Endothelial cell of umbilical vein (primary cell): ENCODE measurements at places on chromosomes 3 and 15. TPM values are rescaled to one million over a fixed set of nuclear protein-coding genes. Genes with fewer than 3 reads are reported as not detected.

IL16 gene
- total RNA-seq: 0.99 and 2.1 TPM in 2 replicates

SOX14 gene
- not detected in 2 replicates for total RNA-seq

C15orf39 gene
- 33.6 and 36.1 TPM in 2 replicates for total RNA-seq

NEK10 gene
- total RNA-seq: 4.6 and 5.0 TPM in 2 replicates

OR5K2 gene
- not detected in 2 replicates for total RNA-seq

CLDN18 gene
- not detected in 2 replicates for total RNA-seq

ACSBG1 gene
- not detected in 2 replicates for total RNA-seq

DAZL gene
- total RNA-seq: not detected in 2 replicates

C2CD4A gene
- total RNA-seq: 0.46 and 1.1 TPM in 2 replicates

HTR3E gene
- not detected in 2 replicates for total RNA-seq

RASGRP1 gene
- 0.38 TPM in 1 of 2 replicates, not detected in the other for total RNA-seq

OXTR gene
- 0.40 and 0.67 TPM in 2 replicates for total RNA-seq

ECE2 gene
- total RNA-seq: not detected in 2 replicates

ATP10A gene
- not detected in 2 replicates for total RNA-seq

GOLGA6D gene
- total RNA-seq: not detected in 2 replicates

SST gene
- total RNA-seq: not detected in 2 replicates

LOXL1 gene
- 5.2 and 9.2 TPM in 2 replicates for total RNA-seq

CX3CR1 gene
- not detected in 2 replicates for total RNA-seq

CKMT1A gene
- not detected in 2 replicates for total RNA-seq

GREM1 gene
- total RNA-seq: 0.44 TPM in 1 of 2 replicates, not detected in the other

C3orf49 gene
- not detected in 2 replicates for total RNA-seq

INTS14 gene
- total RNA-seq: 41.7 and 44.6 TPM in 2 replicates

SLC38A3 gene
- total RNA-seq: 0.60 and 0.65 TPM in 2 replicates

NPTN gene
- 71.5 and 77.4 TPM in 2 replicates for total RNA-seq

CD96 gene
- total RNA-seq: not detected in 2 replicates

VIPR1 gene
- 0.67 and 3.8 TPM in 2 replicates for total RNA-seq

RTP1 gene
- total RNA-seq: not detected in 2 replicates

CPN2 gene
- total RNA-seq: not detected in 2 replicates

IL1RAP gene
- total RNA-seq: 8.7 and 9.2 TPM in 2 replicates

NAA80 gene
- 9.0 and 9.7 TPM in 2 replicates for total RNA-seq

CCK gene
- not detected in 2 replicates for total RNA-seq

GRIP2 gene
- not detected in 2 replicates for total RNA-seq

RFT1 gene
- total RNA-seq: 28.8 and 29.8 TPM in 2 replicates

GXYLT2 gene
- 0.14 and 0.24 TPM in 2 replicates for total RNA-seq

COL7A1 gene
- 1.5 and 1.9 TPM in 2 replicates for total RNA-seq

CDCP1 gene
- total RNA-seq: 0.22 TPM in 1 of 2 replicates, not detected in the other

ZPLD1 gene
- not detected in 2 replicates for total RNA-seq

AEN gene
- 35.6 and 38.3 TPM in 2 replicates for total RNA-seq
